ENCODE measurements at places on chromosomes 3 and 15.
A peak's percentile ranks its signal among the peaks of the same experiment; 100 is the strongest.

GRCh38 chr15:65981837-65982626, 112.7 kb downstream of the RAB11A start:
- peak; percentile 95 for DNase-seq

- peak; percentile 62 for DNase-seq
These were observed 34.8 kb upstream of the RAB6B start for GRCh38 chr3:133930341-133930933.

- no peak for DNase-seq
These were observed 353.3 kb downstream of the LPP start for GRCh38 chr3:188507244-188507720.

DNA sequence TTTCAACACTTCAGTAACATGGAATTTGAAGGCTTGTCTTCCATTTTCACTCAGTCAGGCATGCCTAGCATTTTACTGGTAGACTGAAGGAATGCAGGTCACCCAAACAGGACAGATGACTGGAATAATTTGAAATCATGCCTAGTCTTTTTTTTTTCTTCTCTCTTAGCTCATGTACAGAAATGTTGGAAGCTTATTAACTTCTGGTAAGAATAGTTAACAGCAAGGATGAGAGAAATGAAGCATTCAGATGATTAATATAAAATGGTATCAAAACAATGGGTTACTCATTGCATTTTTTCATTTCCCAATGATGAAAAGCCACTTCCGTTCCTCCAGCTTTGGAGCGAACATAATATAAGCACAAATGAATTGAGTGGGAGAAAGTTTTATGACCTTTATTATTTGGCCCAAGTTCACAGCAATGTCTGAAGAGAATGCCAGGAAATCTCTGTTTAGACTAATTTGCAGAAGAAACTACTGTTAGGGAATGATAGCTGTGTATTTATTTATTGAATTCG, 431.6 kb upstream of the RASGRP1 start:
- no peak for DNase-seq

DNA sequence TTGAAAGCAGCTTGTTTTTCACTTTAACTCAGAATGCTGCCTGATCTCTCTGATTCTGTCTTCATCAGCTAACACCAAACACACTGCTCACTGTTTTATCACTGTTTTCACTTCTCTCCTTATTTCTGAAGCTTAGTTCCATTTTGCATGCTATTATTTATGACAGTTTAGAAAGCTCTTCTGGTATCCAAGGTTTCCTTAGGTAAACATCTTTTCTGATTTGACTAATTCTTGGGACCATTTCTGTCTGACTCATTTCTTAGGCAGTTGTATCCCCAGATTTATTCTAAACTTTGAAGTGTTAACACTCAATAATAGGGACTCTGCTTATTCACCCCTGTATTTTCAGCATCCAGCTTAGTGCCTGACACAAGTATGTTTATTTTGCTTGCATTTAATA, 167.7 kb downstream of the BCHE start:
- DNase-seq, result no peak

DNA sequence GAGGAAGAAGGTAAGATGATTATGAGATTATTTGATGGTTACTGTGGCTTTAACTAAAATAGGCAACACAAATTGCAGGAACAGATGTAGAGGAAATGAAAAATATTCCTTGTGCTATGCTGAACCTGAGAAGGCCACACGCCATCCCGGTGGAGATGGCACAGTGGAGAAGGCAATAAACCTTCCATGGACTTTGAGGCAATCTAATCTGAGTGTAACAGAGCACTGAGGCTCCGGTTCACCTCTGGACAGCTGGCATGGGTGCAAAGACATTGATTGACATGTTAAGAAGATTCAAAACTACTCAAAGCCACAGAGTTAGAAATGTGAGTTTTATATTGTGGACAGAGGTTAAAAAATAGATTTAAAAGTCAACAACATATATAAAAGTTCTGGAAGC, 535.7 kb downstream of the AGBL1 start:
- DNase-seq, result no peak

DNA sequence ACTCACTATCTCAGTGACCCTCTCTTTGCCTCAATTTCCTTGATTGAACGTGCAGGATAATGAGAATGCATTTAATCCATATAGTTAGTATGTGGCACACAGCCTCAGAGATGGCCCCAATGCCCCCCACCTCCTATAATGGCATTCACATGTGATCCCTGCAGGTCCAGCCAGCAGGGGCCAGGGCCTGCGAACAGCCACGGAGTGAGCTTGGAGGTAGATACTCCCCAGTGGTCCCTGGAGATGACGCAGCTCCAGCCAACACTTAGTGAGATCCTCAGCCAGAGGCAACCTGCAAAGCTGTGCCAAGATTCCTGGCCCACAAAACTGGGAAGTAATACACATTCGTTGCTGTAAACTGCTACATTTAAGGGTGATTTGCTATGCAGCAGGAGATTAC, 184.9 kb upstream of the NSMCE3 start:
- no peak for DNase-seq

DNA sequence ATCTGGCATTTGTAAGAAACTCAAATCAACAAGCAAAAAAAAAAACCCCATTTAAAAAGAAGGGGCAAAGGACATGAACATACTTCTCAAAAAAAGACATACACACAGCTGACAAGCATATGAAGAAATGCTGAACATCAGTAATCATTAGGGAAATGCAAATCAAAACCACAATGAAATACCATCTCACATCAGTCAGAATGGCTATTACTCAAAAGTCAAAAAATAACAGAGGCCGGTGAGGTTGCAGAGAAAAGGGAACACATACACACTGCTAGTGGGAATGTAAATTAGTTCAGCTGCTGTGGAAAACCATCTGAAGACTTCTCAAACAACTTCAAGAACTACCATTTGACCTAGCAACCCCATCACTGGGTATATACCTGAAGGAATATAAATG, 199.4 kb upstream of the THBS1 start:
- no peak for DNase-seq

DNA sequence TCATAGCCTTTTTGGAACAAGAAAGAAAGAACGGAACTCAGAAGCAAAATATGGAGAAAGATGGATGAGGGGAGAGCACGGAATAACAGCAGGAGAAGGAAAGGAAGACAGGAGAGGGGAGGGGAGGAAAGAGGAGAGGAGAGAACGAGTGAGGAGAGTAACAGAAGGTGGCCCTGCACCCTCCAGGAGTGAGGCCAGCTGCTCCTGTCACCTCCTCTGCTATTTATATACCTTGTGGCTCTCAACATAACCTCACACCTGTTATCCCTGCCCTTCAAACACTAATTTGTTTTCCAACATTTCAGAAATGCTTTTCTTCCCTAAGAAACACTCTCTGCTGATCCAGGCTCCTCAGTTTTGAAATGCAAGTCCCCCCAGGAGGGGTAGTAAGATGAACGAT, 53.4 kb upstream of the ATP2B2 start:
- DNase-seq, result peak; percentile 8
